ENCODE measurements at places on chromosomes 1 and 21.

DNA sequence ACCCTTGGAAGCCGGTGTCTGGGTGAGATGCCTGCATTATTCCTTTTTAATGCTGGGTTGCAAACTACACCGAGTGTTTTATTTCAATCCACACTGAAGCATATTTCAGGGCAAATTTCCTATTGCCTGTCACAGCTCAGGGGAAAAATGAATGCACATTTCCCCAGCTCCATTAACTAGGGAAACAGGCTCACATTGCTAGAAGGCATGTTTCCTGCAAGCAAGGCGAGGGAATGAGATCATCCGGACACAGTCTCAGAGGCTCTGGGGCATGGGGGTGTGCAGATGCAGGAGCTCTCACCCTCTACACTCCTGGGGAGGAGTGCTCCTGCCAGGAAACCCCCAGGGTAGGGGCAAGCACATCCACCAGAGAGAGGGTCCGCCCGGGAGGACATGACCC lies 24.6 kb downstream of the SYT2 start:
- DNase-seq, result no peak

GRCh38 chr1:44511363-44511762 lies 106.3 kb downstream of the RNF220 start:
- DNase-seq, result no peak

GRCh38 chr1:2347896-2348295 lies 43.5 kb downstream of the MORN1 start:
- DNase-seq, result no peak

GRCh38 chr21:33397717-33398116 lies 5.5 kb upstream of the IFNGR2 start:
- DNase-seq, result no peak

DNA sequence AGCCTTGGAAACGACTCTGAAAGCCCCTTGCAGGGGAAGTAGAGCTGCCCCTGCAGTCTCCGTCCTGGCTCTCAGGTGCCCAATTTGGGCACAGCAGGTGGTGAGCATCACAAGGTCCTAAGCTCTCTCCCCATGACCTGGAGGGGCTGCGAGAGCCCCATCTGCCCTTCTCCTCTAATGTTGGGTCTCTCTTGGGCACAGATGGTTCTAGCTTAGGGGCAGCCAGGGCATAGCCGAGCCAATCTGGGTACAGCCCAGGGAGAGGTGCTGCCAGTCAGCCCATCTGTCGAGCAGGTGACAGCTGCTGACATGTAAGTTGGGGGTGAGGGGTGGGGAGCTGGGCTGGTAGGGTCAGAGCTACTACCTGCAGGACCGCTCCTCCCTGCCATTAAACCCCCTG lies 50.7 kb downstream of the SYT2 start:
- DNase-seq, result no peak

- DNase-seq, result no peak
Observed at GRCh38 chr1:116477429-116477828, 93.4 kb downstream of the CD58 start.

Measured in NCI-H1105 (cell line).